Activated CD4-positive, alpha-beta T cell treated with anti-CD3 and anti-CD28 coated beads, Interleukin-10, Interleukin-2, amounts not matched to agents 100 ng/mL and 50 ng/mL, durations not matched to agents 16 hours and 8 hours (primary cell): ENCODE measurements at places on chromosomes 3 and 15.
A peak's percentile ranks its signal among the peaks of the same experiment; 100 is the strongest.

- peak; percentile 15 for DNase-seq
Observed at GRCh38 chr15:28885630-28886430, at the start of gene APBA2. Gene APBA2 (plus strand): TSS chr15:28885974. CDS start chr15:29053885, 167,911 bp downstream.

DNA sequence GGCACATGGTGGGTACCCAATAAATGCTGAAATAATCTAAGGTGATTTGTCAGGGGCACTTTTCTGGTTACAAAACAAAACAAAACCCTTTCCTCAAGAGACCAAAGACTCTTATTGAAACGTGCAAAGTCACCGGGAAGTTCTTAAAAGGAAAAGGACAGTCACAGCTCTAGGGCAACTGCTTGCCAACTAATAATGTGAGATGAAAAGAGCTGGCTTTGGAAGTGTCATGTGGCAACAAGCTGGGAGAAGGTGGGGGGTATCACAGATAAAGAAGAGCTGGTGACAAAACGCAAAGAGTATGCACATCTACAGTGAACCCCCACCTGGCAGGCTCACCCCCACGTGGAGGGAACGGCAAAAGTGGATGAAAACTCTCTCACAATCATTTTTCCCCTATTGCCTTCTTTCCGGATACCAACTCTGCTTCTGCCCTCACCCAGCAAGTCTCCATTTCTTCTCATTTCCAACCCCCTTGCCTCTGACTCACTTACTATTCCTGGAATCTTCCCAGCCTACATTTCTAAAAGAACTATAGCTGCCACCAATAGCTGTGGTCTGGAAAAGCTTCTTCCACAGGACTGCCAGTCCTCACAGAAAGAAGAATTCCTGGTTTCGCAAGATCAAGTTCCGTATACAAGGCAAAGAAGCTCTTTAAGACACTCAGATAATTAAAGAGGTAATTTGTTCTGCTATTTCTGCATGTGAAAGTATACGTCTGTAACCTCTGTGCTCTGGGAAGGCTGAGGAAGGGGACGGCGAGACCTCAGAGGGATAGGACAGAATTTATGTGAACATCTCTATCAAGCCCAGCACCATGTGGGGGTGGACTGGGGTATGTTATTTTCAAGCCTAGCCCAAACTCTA is 21.8 kb upstream of the ANPEP start:
- DNase-seq, result no peak

DNA sequence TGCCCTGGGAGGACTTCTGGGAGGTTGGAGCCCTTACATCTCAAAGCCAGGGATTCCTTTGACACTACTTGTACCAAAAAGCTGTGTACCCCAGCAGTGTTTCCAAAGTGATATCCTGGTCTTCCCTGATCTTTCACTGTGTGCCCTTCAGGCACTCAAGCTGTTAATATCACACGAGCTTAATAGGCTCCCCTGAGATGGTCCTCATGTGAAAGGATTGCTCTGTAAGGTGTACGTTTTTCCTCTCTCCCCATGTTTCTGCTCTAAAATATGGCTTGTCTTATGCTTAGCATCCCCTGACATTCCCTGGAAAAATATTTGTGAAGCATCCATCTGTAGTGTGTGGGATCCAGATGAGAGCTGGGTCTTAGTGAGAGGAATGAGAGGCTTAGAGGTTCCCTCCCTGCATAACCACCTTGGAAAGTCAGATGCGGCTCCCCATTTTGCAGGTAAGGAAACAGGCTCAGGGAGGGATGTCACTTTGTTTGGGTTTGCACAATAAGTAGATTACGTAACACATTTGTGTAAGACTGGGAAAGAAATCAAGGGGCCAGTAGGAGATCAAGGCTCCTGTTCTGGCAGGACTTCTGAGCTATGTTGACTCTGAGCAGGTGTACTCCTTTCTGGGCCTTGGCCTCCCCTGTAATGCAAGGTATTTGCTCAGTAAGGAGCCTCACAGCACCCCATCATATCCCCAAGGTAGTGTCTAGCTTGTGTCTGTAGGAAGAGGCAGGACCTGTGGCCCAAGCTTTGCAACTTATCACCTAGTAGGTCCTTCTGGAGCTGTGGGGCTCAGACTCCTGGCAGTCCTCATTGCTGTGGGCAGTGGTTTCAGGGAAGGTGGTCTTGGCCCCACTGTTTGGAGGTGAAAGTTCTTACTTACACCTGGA is 667 bp upstream of the ACOX2 start:
- DNase-seq, result no peak

DNA sequence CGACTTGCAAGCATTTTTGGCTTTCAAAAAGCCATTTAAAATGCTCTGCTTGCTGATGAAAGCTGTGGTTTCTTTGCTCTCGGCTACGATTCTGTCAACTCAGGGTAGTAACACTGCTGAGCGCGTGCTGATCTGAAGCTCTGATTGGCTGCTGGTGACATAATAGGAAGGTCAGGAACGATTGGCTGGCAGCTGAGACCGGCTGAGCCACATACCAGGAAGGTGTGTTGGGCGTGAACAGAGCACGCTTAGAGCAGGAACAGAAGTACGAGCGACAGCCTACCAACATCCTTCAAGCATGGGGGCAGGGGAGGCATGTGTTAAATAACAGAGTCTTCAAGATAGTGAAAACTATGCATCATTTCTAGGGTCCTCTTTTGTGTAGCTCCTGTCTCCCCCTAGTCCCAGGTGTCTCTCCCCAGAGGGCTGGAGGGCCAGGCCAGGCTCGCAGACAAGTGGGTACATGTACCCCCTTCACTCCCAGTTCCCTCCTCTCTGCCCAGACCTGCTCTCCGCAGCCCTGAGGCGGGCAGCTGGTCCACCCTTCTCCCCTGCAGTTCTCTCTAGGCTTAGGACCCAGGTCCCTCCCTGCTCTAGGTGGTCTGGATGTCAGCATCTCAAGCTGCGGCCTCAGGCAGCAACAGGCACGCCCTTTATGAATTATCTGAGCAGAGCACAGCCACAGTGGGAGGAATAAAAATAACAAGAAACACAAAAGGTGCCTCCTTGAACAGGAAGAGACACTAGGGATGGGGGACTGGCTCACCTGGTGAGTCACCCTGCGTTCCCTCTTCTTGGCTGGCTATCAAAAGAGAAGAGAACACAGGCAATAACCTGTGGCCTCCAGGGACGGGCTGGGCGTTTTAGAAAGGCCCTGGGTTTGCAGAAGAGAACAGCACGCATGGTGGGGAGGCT is 76.0 kb downstream of the TAMM41 start:
- DNase-seq, result peak; percentile 92

DNA sequence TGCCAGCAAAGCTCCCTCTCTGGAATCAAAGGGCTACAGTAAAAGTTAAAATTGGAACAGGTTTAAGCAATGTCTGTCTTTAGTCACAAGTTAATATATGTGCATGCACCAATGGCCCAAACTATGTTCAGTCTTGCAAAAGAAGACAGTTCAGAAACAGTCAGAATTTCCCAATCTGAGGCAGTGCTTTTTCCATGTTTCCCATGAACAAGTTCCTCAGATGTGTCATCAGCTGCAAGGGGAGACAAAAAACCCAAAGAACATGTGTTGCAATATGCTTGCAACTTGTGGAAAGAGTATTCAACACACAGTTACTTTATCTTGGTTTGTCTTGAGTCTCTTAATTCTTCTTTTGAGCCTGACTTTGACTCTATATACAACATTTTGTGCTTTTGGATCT is 148.4 kb downstream of the USP13 start:
- DNase-seq, result no peak

DNA sequence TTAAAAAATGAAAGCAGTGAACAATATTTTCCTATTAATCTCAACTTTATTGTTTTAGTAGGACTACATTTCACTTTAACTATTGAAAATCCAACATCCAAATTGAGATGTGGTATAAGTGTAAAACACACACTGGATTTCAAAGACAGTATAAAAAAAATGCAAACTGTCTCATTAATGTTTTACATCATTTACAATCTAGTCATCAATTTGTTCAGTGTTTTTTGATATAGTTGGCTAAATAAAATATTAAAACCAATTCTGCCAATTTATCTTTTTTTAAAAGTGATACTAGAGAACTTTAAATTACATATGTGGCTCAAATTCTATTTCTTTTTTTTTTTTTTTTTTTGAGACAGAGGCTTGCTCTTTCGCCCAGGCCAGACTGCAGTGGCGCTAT is 95.1 kb downstream of the NPTN start:
- DNase-seq, result no peak

- DNase-seq, result peak; percentile 3
Observed at GRCh38 chr3:44761101-44761423, 357 bp downstream of the KIAA1143 start.

DNA sequence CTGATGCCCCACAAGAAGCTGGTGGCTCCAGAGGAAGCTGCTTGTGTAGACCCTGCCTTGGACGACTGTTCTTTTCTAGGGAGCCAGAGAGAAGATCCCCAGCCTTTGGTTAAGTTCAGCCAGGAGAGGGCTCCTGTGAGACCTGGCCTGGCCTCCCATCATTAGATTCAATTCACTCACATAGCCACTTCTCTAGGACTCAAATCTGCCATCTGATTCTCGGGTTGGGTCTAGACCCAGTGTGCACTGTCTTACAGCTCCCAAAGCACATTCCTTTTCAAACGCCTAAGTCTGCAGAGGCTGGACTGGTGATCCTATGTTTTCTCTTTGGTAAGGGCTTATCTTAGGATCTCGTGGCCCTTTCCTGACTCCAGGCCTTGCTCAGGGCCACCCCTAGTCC is 81.7 kb upstream of the NPHP3 start:
- no peak for DNase-seq

- DNase-seq, result peak; percentile 39
Observed at GRCh38 chr3:181326637-181327223, 337.2 kb upstream of the DNAJC19 start.
